ENCODE measurements at places on chromosomes 2 and 18.

- DNase-seq, result no peak
Observed at GRCh38 chr2:17422061-17422460, 96.2 kb downstream of the RAD51AP2 start.

GRCh38 chr2:239670463-239671120, 269.8 kb upstream of the HDAC4 start:
- DNase-seq, result no peak

DNA sequence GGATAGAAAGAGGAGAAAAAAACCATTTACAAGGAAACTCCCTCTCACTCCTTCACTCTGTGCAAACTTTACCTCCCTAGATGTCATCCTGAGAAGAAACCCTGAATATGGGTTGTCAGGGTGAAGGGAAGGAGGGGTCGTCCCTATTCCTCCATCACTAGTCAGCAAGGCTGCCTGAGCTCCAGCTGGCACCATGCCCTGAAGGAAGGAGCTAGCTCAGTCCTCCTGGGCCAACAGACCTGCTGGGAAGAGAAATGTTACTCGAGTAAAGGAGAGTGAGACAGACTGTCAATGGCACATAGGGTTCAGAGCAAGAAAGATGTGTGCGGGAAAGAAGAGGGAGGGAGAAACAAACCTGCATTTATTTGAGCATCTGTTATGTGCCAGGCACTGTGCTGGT, 18.3 kb upstream of the EPAS1 start:
- DNase-seq, result no peak

DNA sequence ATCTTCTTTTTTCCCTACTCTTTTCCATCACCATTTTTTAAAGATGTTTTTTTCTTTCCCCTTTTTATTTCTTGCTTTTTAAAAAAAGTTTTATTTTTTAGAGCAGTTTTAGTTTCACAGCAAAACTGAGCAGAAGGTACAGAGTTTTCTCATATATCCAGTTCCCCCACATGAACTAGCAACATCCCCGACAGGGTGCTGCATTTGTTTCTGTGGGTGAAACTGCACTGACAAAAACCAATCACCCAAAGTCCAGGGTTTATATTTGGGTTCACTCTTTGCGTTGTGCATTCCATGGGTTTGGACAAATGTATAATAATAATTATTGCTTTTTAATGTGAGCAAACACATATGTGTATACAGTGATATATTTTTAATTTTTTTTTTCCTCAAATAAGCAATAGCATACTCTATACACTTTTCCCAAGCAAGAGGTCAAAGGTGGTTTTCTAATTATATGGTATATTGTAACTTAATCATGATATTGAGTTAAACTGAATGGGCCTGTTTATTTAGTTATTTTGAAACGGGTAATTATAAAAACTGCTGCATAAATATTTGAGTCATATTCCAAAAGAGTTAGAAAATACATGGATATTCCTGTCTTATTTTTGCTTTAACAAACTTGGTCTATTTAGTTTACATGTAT, 50.3 kb downstream of the NCK2 start:
- no peak for DNase-seq
